Suppressor macrophage treated with lipopolysaccharide for 4 hours (primary cell): ENCODE measurements at places on chromosomes 13 and 19.

DNA sequence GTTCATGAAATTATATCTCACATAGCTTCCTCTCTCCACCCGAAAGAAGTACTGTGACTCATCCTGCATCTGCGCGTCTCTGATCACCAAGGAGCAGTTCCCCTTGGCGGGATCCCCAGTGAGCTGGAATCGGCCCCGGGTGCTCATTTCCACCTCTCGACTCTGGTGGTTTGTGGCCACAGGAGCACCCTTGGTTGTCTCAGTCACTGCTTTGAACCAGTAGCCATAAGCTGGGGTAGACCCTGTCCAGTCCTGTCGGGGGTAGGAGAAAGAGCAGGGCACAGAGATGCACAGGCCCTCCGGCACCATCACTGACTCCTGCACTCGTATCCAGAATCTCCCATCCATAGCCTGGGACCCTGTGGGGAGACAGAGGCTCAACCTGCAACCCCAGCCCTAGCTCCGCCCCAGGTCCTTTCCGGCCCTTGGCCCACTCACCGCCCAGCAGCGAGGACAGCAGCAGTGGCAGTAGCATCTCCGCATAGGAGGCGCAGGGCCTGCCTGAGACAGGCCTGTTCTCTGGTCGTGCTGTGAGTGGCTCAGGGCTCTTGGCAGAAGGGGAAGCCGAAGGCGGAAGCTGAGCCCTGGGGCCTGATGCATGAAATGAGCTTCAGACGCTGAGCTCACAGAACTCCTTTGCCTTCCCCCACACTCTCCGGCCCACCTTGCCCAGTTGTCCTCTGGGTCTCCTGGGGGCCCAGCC, at the start of gene SIGLEC10:
Gene SIGLEC10, minus strand, starts transcription at position 536 of the 703 bp plus-strand sequence. Its CDS starts 61 bp downstream, at position 475.
- peak; percentile 85 for DNase-seq

- DNase-seq, result peak; percentile 55
Observed at GRCh38 chr19:1468821-1469254, 10.2 kb downstream of the C19orf25 start.

DNA sequence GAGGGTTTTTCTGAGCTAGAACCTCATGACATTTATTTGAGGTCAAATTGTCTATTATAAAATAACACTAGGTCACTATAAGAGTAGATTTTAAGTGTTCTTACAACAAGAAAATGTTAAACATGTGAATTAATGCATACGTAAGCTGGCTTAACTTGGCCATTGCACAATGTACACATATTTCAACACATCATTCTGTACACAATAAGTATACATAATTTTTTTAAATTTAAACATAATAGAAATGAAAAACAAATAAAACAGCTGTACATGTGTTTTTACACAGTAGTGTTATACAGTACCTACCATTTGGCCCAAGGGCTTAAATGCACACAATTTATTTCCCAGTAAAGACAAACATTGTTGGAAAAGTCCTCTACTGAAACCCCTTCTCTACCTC, 269.9 kb downstream of the DACH1 start:
- DNase-seq, result peak; percentile 22

GRCh38 chr19:7326105-7326877, 22.4 kb upstream of the ARHGEF18 start:
- DNase-seq, result peak; percentile 31

DNA sequence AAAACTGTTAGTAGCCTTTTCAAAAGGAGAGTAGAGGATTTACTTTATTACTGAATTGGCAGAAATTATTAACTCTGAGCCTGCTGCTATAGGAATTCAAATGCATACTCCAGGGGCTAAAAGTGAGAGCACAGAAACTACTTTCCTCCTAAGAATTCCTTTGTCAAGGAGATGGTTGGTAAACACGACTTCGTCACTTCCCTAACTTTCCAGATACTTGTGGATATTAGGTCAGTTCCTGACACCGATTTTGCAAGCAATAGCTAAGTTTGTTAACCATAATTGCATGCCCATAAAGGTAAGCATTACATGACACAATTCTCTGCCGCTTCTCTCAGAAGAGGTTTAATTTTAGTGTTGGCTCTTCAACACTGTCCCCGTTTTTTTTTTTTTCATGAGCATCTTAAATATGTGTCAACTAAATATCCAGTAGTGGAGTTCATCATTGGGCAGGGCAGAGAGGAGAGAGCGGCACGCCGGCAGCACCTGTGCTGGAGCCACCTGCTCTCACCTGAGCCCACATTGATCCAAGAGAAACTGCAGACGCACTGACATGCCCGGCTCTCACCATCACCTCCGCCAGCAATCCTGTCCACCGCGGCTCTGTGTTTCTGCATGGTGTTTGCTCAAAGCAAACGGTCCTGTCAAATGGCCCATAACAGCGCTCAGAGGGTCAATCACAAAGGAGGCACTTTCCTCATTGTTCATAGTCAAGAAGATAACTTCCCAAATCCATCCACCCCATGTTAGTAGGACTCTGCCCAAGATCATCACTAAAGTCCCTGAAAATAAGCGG, 2.6 kb downstream of the MED26 start:
- no peak for DNase-seq

DNA sequence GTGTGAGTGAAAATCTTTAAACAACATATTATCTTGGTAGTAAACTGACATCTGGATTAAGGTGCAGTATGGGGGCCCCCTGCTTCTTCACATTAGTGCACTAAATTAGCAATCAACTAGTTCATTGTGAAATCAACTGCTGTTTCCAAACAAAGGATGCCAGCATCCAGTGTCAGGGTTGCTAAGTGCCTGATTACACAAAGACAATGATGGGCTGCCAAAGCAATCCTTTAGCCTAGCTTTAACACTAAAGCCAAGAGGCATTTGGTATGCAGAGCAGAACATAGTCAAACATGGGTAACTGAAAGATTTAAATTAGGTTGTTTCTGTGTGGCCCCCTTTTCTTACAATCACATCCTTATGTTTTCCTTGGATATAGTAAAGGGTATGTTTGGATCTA, 543.1 kb upstream of the SLITRK5 start:
- no peak for DNase-seq

GRCh38 chr19:40623403-40624251, 22.5 kb downstream of the LTBP4 start:
- no peak for DNase-seq

- no peak for DNase-seq
Observed at GRCh38 chr19:45716359-45717130, 14.2 kb downstream of the FBXO46 start.

DNA sequence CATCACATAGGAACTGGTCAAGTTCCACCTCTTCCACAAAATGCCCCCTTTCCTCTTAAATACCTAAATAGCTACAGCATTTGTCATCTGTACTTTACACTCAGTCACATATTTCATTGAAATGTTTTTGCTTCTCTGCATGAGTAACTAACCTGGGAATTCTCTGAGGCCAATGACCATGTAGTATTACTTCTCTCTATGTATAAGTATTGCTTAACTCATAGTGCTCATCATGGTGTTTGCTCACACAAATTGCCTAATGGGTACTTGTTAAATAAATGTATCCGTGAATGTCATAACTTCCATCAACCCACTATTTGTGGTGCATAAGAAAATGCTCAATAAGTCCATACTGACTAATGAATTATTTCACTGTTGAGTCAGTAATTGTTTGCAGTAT, 115.5 kb downstream of the FGF14 start:
- DNase-seq, result no peak

- no peak for DNase-seq
Observed at GRCh38 chr13:31761951-31762350, 22.6 kb downstream of the RXFP2 start.

GRCh38 chr13:50636007-50636704, 207.3 kb downstream of the DLEU7 start:
- DNase-seq, result no peak

DNA sequence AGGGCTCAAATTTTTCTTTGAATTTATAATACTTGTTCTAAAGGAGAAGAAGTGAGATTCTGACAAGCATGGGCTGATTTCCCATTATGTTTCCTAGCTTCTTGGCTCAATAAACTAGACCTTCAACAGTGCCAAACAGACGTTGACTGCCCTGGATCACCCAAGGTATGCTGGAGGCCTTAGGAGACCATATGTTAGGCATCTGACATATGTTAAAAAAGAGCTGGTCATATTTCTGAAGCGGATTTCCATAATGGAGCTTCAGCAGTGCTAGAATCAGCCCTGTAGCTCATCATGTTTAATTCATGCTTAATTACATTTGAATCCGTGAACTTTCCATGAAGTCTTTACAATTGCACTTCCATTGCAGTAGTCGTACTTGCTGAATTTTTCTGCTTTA, 653.3 kb downstream of the DIAPH3 start:
- DNase-seq, result no peak

GRCh38 chr13:31545616-31546015, 193.7 kb upstream of the RXFP2 start:
- DNase-seq, result no peak

DNA sequence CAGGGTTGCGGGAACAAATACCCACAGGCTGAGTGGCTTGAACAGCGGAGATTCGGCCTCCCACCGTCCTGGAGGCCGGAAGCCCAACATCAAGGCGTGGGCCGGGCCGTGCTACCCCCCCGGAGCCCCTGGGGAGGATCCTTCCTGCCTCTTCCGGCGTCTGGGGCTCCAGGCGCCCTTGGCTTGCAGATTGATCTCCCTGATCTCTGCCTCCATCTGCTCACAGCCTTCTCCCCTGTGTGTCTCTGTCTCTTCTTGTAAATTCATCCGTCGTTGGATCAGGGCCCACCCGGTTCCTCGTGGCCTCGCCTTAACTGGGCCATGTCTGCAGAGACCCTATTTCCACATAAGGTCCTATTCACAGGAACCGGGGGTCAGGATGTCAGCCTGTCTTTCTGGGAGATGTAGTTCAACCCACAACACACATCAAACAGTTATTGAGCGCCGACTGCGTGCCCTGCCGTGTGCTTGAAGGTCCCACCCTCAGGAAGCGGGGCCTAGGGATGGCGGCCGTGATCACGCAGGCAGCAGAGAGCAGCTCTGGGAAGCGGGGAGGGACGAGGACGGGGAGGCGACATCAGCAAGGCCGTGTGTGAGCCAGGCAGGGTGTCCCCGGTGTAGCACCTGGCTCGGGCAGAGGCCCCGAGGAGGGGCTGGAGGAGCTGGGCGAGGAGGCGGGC, 21.3 kb downstream of the HCN2 start:
- no peak for DNase-seq

DNA sequence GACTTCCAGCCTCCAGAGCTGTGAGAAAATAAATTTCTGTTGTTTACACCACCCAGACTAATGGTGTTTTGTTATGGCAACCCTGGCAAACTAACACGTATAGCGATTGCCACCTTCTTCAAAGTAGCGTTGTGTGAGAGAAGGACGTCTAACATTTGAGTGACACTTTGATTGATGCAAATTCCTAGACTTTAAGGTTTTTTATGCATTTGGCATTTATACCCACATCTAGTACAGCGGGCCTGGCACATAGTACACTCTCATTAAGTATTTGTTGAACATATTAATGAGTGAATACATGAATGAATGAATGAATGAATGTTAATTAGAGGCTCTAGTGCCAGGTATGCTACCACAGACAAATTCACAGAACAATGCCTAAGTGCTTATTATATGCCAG, 36.7 kb downstream of the POU4F1 start:
- DNase-seq, result no peak

- no peak for DNase-seq
Observed at GRCh38 chr13:39257642-39258041, 219.4 kb downstream of the NHLRC3 start.

GRCh38 chr13:114008964-114009589, 35.2 kb upstream of the C13orf46 start:
- DNase-seq, result no peak

GRCh38 chr19:4368128-4368820, 24.9 kb downstream of the MPND start:
- peak; percentile 27 for DNase-seq

GRCh38 chr13:49791315-49791710, 1.2 kb downstream of the KPNA3 start:
- DNase-seq, result peak; percentile 10

GRCh38 chr13:49550942-49551644, 34.3 kb downstream of the RCBTB1 start:
- peak; percentile 51 for DNase-seq

DNA sequence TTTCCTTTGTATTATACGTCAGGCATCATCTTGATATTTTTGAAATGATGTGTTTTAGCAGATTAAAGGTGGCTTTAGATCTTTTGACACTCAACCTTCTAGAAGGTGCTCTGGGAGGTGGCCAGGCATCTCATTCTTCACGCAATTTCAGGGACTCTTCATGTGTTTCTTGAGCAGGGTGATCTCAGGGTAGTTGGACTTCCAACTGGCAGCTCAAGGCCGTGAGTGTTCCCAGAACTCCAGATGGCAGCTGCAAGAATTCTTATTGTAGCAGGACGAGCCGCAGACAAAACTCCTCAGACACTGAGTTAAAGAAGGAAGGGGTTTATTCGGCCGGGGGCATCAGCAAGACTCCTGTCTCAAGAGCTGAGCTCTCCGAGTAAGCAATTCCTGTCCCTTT, 82.5 kb upstream of the UBAC2 start:
- DNase-seq, result no peak

- no peak for DNase-seq
Observed at GRCh38 chr13:21895779-21896178, 224.9 kb downstream of the FGF9 start.
